ENCODE measurements at places on chromosomes 7 and 10. TPM values are rescaled to one million over a fixed set of nuclear protein-coding genes. Genes with fewer than 3 reads are reported as not detected.

Gene MGAM2
- 0.20 TPM for total RNA-seq

DNA sequence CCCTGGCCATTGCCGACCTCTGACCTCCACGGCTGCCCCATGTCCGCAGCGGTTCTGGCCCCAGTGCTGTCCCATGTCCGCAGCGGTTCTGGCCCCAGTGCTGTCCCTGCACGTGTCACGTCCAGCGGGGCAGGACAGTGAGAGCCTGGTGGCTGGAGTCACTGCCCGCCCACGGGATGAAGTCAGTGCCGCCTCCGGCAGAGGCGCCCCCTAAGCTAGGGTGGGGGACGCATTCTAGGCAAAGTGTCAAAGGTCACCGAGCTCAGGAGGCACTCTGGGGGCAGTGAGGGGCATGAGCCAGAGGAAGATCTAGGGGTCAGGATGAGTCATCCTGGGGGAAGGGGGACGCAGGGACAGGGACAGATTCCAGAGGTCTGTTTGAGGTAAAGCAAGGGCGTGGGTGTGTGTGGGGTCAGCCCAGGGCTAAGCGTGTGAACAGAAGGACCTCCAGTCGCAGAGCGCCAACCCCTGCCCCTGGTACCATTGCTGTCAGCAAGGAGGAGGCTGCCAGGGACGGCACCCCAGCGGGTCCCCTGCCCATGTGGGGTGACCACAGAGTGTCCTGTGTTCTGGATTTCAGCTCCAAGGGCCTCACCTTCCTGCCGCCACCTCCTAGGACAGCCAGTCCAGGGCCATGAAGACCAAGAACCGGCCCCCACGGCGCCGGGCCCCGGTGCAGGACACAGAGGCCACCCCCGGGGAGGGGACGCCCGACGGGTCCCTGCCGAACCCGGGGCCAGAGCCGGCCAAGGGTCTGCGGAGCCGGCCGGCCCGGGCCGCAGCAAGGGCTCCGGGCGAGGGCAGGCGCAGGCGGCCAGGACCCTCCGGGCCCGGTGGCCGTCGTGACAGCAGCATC is 665 bp downstream of the BHLHA15 start:
- peak; percentile 9 for ATAC-seq

DNA sequence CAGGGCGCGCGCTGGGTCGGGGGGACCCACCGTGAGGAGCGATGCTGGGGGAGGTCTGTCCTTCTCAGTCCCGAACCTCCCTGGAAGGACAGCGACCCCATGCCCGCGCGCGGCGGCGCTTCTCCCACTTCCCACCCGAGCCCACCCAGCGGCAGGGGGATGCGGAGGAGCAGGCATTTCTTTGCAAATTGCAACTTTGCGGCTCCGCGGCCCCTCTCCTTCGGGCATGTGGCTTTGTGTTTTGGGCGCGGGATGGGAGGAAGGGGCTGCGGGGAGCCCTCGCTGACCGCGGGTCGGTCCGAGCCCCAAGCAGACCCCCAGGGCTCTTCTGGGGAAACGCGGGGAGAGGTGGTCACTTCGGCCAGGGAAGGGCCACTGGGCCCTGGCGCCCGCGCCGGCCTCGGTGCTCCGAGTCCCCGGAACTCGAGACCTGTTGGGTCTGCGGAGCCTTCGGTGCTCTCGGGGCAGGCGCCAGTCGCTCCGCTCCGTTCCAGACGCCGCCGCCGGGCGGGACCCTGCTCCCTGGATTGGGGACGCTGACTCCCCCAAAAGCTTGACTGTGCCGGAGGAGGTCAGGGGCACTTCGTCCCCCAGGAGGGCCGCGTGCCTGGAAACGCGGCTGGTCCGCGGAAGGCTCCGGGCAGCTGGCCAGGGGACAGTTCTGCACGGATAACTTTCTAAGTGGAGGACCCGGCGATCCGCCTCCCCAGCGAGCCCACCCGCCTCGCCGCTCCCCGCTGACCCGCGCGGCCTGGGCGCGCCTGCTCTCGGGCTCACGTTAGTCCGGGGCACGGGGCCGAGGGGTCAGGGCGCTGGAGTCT is 164.2 kb upstream of the DPP6 start:
- ATAC-seq, result no peak

Gene NODAL
- 0.48 TPM for total RNA-seq

DNA sequence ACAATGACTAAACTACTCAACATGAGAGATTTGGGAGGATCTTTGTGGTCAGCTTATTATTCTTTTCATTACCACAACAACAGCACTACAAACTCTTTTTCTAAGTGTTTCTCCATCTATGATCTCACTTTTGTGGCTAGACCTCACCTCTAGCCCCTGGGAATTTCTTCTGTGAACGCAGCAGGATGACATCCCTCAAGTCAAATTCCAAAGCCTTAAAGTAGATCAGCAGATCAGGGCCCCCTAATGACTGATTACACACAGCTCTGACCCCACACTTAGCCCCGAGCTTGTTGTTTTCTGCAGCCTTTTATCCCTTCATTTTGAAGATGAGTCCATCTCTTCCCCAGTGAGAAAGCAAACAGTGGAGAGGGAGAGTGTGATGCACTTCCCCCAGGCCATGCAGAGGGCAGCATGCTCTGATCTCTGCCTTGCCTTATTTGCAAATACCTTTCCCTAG is 27.3 kb downstream of the TFAM start:
- no peak for ATAC-seq

DNA sequence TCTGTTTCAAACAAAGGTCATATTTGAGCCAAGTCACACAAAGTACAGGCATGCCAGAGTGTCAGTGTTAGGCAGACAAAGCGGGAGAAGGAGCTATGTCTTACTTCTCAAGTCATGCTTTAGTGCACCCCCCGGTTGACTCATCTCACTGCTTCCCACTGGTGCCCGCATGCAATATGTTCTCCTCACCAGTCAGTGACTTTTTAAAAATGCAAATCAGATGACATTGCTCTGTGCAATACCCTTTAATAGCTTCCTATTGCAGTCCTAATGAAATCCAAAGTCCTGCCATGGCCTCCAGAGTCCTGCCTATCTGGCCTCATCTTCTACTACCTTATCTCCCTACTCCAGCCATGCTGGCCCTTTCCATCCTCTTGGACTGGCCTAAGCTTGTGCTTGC is 429.1 kb downstream of the ACTR3B start:
- no peak for ATAC-seq

GRCh38 chr7:42139751-42140150 is 97.3 kb downstream of the GLI3 start:
- no peak for ATAC-seq

GRCh38 chr7:124652237-124652636 is 113.4 kb downstream of the GPR37 start:
- no peak for ATAC-seq

Gene ARHGEF35
- 19.7 TPM for total RNA-seq

DNA sequence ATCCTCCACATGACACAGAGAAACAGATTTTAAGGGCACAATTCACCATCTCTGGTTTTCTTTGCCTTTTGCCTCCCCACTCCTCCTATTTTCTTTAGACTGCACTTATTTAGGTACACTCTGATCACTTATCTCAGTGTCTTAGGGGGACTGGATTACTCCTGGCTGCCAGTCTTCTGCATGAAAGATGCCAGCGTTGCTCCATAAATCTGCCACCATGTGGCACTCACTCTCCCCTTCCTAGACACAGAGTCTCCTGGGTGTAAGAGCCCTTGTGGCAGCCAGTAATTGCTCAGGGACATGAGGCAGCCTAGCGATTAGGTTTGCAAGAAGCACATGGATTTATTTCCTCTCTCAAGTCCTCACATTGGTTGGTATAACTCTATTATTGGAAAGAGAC is 34.5 kb upstream of the RBM20 start:
- ATAC-seq, result peak; percentile 42

DNA sequence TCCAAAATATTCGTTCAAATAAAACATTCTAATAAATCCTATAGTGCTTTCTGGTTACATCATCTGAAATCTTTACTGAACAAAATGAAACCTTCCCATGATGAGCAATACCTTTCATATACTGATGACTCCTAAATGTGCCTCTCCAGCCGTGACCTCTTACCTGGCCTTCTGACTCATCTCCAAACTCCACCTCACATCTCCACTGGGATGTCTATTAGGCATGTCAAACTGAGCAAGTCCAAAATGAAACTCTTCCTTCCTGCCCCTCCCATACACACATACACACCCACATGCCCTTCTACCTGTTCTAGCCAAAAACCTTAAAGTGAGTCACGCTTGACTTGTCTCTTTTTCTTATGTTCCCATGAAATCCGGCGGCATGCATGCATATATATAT is 22.9 kb downstream of the GSAP start:
- peak; percentile 99 for ATAC-seq

- ATAC-seq, result no peak
Measured at GRCh38 chr10:91287912-91288311, 67.4 kb downstream of the PCGF5 start.

Gene TFPI2
- total RNA-seq, result 0.24 TPM

DNA sequence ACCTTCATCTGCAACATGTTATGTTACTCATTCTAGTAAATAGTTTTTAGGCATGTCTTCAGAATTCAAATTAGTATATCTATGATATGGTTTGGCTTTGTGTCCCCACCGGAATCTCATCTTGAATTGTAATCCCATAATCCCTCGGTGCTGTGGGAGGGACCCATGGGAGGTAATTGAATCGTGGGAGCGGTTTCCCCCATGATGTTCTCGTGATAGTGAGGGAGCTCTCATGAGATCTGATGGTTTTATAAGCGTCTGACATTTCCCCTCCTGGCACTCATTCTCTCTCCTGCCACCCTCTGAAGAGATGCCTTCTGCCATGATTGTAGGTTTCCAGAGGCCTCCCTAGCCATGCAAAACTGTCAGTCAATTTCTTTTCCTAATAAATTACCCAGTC is 20.4 kb upstream of the GPR37 start:
- ATAC-seq, result no peak

Gene ETV1
- total RNA-seq, result 3.3 TPM

- peak; percentile 33 for ATAC-seq
Measured at GRCh38 chr10:85643845-85644525, 722.6 kb downstream of the GRID1 start.

- ATAC-seq, result no peak
Measured at GRCh38 chr7:96685755-96686154, 23.9 kb downstream of the SEM1 start.

Gene PRPS1L1
- not detected for total RNA-seq

GRCh38 chr7:26201247-26202018 is at the start of gene CBX3:
Gene CBX3, plus strand, starts transcription at chr7:26201745. Its CDS starts 1,254 bp downstream, at chr7:26202999.
- ATAC-seq, result peak; percentile 75

GRCh38 chr7:158819571-158820203 is 9.6 kb downstream of the ESYT2 start:
- ATAC-seq, result no peak

Gene NKX1-2
- 0.16 TPM for total RNA-seq

DNA sequence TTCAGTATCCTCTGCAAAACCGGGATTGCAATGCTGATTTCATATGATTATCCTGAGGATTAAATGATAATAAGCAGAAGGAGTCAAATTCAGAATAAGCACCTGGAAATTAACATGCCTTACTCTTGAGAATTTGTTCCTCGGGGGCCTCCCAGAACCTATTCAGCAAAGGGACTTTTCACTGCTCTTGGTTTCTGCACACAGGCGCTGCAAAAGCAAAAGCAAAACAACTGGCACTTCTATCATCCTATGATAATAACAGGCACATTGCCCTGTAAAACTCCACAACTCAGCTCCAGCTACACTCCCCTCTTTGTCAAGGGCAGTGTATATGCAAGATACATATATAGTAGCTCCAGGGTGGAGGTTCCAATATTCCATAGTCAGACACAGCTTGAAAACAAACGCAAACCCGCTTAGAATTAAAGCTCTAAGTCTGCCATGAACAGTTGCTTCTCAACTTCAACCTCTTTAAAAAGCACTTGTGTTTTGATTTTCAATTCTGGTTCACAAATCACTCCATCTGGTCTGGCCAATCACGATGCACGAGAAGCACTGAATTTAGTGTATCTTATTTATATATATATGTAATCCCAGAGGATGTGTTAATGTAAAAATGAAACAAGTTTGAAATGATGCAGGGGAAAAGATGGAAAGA is 119.9 kb upstream of the PTER start:
- ATAC-seq, result no peak

GRCh38 chr10:100939763-100940344 is 27.1 kb downstream of the SLF2 start:
- ATAC-seq, result no peak

GRCh38 chr7:47577321-47577919 is 4.5 kb downstream of the TNS3 start:
- ATAC-seq, result no peak

Gene SVIL
- 79.6 TPM for total RNA-seq

Gene SNCG
- total RNA-seq, result 8.2 TPM

DNA sequence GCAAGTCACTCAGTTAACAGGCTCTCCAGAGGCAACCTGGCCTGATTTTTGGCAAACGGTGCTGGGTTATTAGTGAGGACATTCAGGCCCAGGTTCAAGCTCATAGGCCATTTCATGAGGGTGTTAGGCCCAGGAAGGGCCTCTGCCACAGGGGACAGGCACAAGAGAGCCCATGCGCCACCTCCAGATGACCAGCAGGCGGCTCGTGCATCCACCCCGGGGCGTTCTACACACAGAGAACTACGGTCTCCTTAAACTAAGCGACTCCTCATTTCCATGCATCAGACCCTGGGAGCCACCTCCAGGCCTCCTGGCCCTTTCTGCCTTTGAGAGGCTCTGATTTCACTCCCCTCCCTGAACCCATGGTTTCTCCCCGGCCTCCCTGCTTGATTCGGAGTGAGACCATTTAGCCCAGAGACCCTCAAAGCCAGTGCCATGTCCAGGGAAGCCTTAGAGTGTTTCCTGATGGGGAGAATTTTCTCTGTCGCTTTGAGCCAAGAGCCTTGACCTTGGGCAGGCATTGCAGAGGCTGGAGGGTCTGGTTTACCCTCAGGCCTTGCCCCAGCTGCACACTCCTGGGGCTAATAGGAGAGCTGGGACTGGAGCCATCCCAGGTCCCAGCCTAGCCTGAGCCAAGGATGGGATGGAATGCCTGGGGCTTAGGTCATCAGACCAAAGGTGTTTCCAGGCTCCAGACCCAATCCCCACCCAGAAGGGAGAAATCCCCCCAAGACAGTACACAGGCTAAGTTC is 188.0 kb downstream of the GRID1 start:
- ATAC-seq, result no peak

- ATAC-seq, result no peak
Measured at GRCh38 chr10:128612631-128613030, 486.4 kb upstream of the MKI67 start.

Gene TRIM4
- total RNA-seq, result 13.9 TPM

Gene PON3
- total RNA-seq, result 2.0 TPM

Gene MAD1L1
- 23.7 TPM for total RNA-seq

Gene GIMAP1
- total RNA-seq, result 0.44 TPM

Measured in esophagus mucosa (tissue), 1 donor.